ENCODE measurements at places on chromosomes 3 and 15.

DNA sequence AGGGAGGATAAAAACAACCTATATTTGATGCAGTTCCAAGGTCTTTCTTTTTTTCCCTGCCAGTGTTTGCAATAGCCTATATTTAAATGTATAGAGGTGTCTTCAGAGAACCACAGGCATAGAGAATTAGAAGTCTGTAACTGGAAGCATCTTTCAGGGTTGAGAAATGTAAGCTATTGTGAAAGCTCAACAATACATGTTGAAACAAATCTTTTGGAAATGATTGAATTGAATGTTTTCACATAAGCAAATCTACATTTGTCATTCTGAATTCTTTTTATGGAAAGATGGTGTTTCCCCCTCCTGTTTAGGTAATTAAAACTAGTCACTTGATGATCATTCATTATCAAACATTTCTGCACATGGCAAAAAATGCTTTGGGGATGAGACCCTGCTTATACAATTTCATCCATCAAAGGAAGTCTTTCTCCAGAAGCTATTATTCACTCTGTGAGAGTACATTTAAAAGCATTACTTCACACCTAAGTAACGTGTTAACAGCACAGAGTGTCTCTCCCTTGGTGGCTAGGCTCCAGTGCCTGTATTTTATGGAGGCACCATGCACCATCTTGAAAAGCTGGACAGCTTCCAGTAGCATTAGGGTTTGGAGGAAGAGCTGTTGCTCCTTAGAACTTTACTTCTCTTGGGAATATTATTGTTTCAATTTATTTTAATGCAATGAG lies 406.2 kb downstream of the LSAMP start:
- DNase-seq = no peak

DNA sequence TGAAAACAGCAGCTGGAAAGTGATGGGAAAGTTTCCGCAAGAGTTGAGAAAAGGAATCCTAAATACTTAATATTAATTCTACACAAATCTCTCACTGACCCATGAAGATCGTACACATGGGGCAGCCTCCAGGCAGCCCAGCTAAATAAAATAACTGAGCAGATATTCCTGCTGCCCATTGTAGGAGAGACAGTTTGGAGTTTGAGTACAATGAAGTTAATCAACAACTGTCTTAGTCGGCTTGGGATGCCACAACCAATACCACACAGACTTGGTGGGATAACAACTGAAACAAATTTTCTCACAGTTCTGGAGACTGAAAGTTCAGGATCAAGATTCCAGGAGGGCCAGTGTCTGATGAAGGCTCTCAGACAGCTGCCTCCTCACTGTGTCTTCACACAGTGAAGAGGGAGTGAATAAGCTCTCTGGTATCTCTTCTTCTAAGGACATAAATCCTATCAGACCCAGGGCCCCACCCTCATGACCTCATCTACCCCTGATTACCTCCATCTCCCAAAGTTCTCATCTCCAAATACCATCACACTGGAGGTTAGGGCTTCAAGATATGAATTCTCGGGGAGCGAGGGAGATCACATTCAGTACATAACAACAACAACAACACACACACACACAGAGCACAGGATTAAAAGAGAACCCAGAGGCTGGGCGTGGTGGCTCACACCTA lies 9.7 kb downstream of the TRPM7 start:
- no peak for DNase-seq

DNA sequence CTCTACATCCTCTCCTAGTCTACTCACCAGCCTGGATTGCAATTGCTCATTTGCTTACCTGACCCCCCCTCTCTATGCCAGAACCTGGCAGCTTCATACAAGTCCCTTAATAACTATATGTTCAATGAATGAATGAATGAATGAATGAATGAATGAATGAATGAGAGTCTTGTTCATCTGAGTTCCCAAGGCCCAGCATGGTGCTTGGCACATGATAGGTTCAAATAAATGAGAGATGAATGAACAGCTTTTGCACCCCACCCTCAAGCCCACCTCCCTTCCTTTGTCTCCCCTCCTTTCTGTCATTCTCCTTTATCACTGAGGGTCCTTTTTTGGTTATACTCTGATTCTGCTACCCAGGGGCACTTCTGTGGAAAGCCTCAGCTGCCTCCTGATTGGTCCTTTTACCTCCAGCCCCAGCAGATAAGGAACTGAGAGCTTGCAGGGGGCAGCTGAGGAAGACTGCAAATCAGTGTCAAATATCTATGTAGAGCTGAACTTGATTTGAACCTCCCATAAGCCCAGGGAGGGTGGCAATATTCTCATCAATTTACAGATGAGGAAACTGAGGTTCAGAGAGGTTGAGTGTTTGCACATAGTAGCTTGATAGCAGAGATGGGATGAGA lies 54.1 kb upstream of the CHRNB4 start:
- DNase-seq = no peak

DNA sequence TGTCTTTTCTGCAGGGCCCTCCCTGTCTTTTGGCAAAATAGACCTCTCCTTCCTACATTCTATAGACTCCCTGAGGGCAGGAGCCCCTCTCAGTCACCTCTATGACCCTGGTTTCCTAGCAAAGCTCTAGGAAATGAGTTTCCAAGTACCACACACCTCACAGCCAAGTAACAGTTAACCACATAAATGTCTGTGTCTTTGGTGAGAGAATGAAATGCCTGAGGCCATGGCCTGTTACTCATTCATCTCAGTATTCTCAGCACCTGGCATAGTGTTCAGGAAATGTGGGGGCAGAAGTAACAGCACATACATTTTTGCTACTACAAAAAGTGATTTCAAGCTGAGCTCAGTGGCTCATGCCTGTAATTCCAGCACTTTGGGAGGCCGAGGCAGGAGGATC lies 21.0 kb downstream of the RFT1 start:
- DNase-seq = no peak

GRCh38 chr3:172354931-172355499 lies 93.2 kb downstream of the GHSR start:
- no peak for DNase-seq

DNA sequence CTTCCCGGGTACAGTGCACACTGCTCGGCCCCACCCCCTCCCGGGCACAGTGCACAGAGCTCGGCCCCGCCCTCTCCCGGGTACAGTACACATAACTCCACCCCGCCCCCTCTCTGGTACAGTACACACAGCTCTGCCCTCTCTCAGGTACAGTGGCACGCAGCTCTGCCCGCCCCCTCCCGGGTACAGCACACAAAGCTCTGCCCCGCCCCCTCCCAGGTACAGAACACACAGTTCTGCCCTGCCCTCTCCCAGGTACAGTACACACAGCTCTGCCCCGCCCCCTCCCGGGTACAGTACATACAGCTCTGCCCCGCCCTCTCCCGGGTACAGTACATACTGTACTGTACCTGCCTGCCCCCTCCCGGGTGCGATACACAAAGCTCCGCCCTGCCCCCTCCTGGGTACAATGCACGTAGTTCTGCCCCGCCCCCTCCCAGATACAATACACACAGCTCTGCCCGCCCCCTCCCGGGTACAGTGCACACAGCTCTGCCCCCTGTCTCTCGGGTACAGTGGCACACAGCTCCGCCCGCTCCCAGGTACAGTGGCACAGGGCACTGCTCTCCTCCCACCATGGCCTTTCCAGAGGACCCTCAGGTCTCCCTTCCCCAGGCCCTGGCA lies 16.4 kb upstream of the PRR20G start:
- no peak for DNase-seq

- DNase-seq = peak; percentile 15
Observed at GRCh38 chr3:183515968-183516851, 39.3 kb downstream of the KLHL6 start.

DNA sequence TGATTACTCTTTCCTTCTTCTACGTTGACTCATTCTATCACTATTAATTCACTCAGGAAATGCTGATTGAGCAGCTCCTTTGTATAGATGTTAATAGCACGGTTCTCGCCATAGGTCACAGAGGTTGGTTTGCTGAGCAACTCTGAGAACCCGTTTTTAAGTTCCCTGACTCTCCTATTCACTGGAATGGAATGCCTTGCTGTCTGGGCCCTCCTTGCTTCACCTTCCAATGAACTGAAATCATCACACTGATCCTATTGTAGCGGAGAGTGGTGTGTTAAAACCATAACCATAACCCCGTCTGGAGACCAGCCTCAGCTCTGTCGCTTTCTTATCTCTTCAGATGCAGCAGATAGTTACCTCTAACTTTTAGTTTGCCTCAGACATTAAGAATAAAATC lies 323.6 kb downstream of the GABRB3 start:
- DNase-seq = no peak

GRCh38 chr3:120429921-120430361 lies 20.9 kb downstream of the FSTL1 start:
- DNase-seq = no peak

- DNase-seq = no peak
Observed at GRCh38 chr3:55545995-55546394, 58.9 kb upstream of the WNT5A start.

GRCh38 chr15:42077689-42078088 lies 16.7 kb downstream of the PLA2G4D start:
- no peak for DNase-seq

- no peak for DNase-seq
Observed at GRCh38 chr15:49088996-49089395, 42.8 kb upstream of the SECISBP2L start.

GRCh38 chr3:136990826-136991225 lies 33.0 kb downstream of the IL20RB start:
- no peak for DNase-seq
